Body of pancreas (tissue), 4 donors: ENCODE measurements at places on chromosomes 5 and 9. TPM values are rescaled to one million over a fixed set of nuclear protein-coding genes. Genes with fewer than 3 reads are reported as not detected.

ZNF367 gene
- 2.6 TPM for total RNA-seq

DNA sequence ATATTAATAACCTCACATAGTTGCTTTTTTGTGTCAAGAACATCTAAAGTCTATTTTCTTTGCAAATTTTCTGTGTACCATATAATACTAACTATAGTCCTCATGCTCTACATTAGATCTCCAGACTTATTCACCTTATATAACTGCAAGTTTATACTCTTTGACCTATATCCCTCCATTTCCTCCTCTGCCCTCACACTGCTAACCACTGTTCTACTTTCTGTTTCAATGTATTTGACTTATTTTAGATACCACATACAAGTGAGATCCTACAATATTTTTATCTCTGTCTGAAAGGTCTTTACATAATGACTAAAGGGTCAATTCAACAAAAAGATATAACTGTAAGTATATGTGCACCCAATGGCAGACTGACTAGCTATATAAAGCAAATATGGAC, 789.7 kb upstream of the ZNF608 start:
- no peaks in the 10 kb centered on the region for H3K4me1 ChIP-seq
- H3K27ac ChIP-seq, result no peak overlapping the region
- H3K36me3 ChIP-seq, result no peaks in the 10 kb centered on the region
- no peak for DNase-seq

DNA sequence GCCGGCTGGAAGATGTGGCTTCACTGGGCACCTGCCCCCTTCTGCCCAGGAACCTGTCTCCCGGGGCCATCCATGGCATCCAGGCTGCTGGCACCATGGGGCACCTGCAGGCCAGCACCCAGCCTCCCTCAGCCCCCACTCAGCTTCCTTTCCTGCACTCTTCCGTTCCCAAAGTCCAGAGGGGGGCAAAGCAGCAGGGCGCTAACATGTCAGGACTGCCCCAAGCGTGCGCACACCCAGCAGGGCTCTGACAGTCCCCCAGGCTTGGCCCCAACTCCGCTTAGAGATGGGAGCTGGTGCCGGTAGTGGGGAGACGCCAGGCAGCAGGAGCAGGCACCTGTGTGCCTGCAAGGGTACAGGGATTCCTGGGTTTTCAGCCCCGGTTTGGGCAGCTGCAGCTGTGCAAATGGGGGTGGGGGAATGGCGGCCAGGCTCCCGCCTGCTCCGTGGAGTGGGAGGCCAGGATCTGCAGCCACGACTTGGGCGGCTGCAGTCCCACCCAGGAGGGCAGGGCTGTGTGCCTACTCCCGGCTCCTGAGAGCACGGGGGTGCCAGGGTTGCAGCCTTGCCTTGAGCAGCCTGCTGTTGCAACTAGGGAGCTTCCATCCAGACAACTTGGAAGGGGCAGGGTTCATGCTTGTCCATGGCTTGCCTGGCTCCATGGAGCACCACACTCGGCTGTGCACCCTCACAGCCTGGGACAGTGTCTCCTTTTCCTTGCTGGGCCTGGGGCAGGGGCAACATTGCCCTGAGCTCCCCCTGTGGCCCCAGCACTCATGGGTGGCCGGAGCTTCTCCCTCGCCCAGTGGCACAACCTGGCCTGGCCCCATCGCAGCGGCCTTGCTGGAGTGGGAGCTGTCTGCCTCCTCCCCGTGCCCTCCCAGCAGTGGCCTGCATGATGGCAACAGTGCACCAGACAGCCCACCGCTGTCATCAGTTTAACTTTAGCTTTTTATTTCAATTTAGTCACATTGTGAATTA, 561.1 kb downstream of the MTRR start:
- DNase-seq, result no peak
- no peaks in the 10 kb centered on the region for H3K4me1 ChIP-seq
- no peak overlapping the region for H3K4me3 ChIP-seq
- no peaks in the 10 kb centered on the region for H3K36me3 ChIP-seq
- H3K27ac ChIP-seq, result no peak overlapping the region

DNA sequence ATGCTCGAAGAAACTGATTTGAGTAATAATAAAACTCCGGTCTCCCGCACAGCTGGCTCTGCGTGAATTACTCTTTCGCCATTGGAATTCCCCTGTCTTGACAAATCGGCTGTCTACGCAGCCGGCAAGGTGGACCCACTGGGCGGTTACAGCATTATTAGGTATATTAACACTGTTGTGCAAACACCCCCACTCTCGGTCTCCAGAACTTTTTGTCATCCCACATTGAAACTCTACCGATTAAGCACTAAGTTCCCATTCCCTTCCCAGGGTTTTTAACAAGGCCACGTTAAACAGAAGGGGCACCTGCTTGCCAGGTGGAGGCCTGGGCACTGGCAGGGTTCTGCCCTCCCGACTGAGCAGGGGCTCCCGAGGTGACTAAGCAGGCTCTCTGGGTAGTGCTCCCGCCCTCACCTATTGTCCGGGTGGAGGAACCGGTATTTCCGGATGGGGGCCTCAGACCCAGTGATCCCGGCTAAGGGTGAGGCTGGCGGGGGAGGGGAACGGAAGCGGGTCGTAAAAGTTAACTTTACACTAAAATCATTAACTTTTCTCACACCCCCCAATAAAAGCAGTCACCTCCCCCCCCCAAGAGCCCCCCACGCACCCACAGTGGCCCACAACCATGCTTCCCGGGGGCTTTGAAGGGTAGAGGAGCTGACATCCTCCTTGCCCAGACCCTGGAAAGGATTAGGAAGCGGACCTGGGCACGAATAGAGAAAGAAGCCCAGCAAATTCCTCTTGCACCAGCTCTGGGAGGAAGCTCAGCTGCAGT, 53.5 kb upstream of the TJP2 start:
- peak overlapping the region; percentile 78 for H3K4me3 ChIP-seq
- DNase-seq, result peak; percentile 97
- H3K27me3 ChIP-seq, result no peaks in the 10 kb centered on the region
- H3K4me1 ChIP-seq, result peaks cover 19% of the 10 kb centered on the region
- no peaks in the 10 kb centered on the region for H3K36me3 ChIP-seq
- peak overlapping the region; percentile 93 for H3K27ac ChIP-seq

GRCh38 chr5:140628711-140629110, 4.3 kb downstream of the CD14 start:
- no peak for DNase-seq
- H3K27ac ChIP-seq, result no peak overlapping the region
- no peaks in the 10 kb centered on the region for H3K27me3 ChIP-seq
- H3K4me1 ChIP-seq, result peaks cover 21% of the 10 kb centered on the region

- no peaks in the 10 kb centered on the region for H3K36me3 ChIP-seq
- H3K27ac ChIP-seq, result no peak overlapping the region
- no peak for DNase-seq
- H3K4me1 ChIP-seq, result no peaks in the 10 kb centered on the region
- no peak overlapping the region for H3K4me3 ChIP-seq
Measured at GRCh38 chr5:111063709-111064322, 7.7 kb upstream of the TSLP start.

SURF1 gene
- 31.0 TPM for total RNA-seq

GRCh38 chr9:21906881-21907280, 87.3 kb downstream of the CDKN2A start:
- no peak for DNase-seq
- no peaks in the 10 kb centered on the region for H3K4me1 ChIP-seq
- no peak overlapping the region for H3K27ac ChIP-seq
- H3K36me3 ChIP-seq, result no peaks in the 10 kb centered on the region
- no peaks in the 10 kb centered on the region for H3K27me3 ChIP-seq

GRCh38 chr5:399296-400281, 43.4 kb upstream of the EXOC3 start:
- H3K4me3 ChIP-seq, result no peak overlapping the region
- H3K4me1 ChIP-seq, result peaks cover 14% of the 10 kb centered on the region
- DNase-seq, result peak; percentile 82
- peak overlapping the region; percentile 38 for H3K27ac ChIP-seq

DNA sequence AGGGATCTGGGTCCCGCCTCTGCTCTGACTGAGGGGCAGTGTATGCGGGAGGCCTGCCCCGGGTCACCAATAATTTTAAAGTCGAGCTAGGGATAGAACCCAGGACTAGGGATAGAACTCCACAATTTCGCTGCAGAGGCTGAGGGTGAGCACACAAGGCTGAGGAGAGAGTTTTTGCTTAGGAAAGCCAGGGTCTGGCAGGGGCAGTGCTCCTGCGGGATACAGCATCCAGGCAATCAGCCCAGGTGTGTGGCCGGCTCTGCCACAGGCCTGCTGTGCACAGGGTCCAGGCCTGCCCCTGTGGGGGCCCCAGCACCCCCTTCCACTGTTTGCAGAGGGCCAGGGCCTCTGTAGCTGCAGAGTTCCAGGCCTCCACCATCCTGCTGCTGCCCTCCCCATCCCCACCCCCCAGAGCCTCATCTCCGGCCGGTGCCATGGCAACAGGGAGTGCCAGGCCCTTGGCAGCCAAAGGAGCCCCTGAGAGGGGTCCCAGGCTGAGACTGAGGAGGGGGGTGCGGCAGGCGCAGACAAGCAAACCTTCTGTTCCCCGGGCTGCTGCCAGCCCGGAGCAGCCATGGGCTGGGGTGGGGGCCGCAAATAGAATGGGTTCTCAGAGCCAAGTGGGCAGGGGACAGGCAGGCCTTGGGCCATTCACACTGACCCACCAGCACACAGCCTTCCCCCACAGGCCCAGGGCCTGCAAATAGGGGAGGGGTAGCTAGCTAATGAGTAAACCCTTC, 8.6 kb downstream of the PDGFRB start:
- no peaks in the 10 kb centered on the region for H3K27me3 ChIP-seq
- no peaks in the 10 kb centered on the region for H3K36me3 ChIP-seq
- H3K27ac ChIP-seq, result no peak overlapping the region
- no peak overlapping the region for H3K4me3 ChIP-seq
- no peak for DNase-seq

- no peaks in the 10 kb centered on the region for H3K4me1 ChIP-seq
- no peaks in the 10 kb centered on the region for H3K27me3 ChIP-seq
- DNase-seq, result no peak
- no peak overlapping the region for H3K27ac ChIP-seq
Measured at GRCh38 chr5:124480022-124480421, 266.4 kb downstream of the ZNF608 start.

PLPPR1 gene
- total RNA-seq, result 0.26 TPM

SAXO1 gene
- not detected for total RNA-seq

- H3K27me3 ChIP-seq, result no peaks in the 10 kb centered on the region
- no peaks in the 10 kb centered on the region for H3K4me1 ChIP-seq
- no peak overlapping the region for H3K4me3 ChIP-seq
- no peaks in the 10 kb centered on the region for H3K36me3 ChIP-seq
- no peak for DNase-seq
Measured at GRCh38 chr9:135119496-135120064, 32.1 kb downstream of the OLFM1 start.

DNA sequence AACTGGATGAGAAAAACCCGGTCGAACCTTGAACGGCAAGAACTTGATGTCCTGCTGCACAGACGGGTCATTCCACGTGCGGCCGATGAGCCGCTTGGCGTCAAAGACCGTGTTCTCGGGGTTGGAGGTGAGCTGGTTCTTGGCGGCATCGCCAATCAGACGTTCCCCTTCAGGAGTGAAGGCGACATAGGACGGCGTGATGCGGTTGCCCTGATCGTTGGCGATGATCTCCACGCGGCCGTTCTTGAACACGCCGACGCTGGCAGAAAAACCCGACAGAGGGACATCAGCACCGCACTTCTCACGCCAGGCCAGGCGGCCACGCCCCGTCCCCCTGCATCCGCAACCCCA, 519 bp downstream of the HSPA5 start:
- H3K4me1 ChIP-seq, result peaks cover 45% of the 10 kb centered on the region
- H3K4me3 ChIP-seq, result peak overlapping the region; percentile 94
- peak; percentile 59 for DNase-seq
- H3K36me3 ChIP-seq, result peaks cover 5% of the 10 kb centered on the region
- H3K27me3 ChIP-seq, result no peaks in the 10 kb centered on the region

KCNMB1 gene
- not detected for total RNA-seq

- no peaks in the 10 kb centered on the region for H3K27me3 ChIP-seq
- H3K36me3 ChIP-seq, result no peaks in the 10 kb centered on the region
- H3K27ac ChIP-seq, result no peak overlapping the region
Measured at GRCh38 chr5:134490925-134491271, 34.6 kb upstream of the JADE2 start.
